ENCODE measurements at places on chromosomes 3 and 15.
A peak's percentile ranks its signal among the peaks of the same experiment; 100 is the strongest.

GRCh38 chr3:170154084-170154483 is 27.4 kb downstream of the PHC3 start:
- DNase-seq: no peak

DNA sequence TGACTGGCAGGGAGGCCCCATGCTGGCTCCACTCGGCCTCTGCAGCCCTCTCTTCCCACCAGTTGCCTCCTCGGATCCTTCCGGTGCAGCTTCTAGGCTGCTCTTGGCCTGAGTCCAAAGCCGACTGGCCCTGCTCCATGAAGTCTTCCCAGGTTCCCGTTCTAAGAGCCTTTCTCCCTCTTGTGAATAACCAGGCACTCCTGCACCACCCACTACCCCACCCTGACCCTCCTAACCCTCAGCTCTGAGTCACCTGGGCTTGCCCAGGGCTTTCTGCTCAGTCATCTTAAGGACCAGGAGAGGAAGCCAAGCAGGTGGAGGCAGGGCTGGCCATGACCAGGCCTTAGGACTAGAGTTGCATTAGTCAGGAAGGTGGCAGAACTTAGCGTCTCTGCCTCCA is 28.1 kb upstream of the CNBP start:
- no peak for DNase-seq

DNA sequence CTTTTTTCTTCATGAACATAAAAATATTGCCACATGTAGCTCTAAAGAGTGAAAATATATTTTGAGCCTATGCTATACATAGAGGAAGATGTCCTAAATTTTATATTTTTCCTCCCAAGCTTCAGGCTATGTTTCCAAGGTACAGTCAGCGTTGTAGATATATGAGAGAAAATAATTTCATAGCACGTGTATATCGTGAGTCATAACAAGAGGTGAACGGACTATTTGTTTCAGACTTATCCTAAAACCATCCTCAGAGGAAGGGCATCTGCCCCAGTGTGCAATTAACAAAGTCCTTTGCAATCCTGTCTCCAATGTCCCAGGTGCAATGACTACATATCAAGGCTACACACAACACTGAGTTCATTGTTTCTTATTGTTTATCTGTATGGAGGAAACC is 177.3 kb upstream of the ARRDC4 start:
- DNase-seq: no peak

DNA sequence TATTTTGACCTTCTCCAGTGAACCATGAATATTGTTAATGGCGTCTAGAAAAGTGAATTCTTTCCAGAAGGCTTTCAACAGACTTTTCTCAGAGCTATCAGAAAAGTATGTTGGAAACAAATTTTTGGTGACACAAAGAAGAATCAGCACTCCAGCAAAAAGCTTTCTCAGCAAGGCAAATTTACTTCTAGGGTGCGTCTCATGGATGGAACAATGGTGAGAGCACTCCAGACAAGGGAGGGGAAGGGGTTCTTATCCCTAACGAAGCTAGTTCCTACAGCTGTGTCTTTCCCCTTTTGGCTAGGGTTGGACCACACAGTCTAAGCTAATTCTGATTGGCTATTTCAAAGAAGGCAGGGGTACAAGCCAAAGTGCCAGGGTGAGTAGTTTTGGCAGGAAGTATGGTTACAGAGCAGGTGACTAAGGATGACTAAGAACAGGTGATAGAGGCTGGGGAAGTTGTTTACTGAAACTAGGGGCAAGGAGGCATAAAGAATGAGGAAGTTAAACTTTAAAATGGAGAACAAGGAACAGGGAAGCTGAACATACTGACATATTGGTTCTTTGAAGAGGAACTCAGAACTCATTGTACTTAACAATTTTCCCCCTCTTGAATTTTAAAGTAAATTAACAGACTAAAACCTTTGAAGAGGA is 959.8 kb downstream of the NAALADL2 start:
- no peak for DNase-seq

- no peak for DNase-seq
Observed at GRCh38 chr15:23570486-23570885, 5.0 kb downstream of the MKRN3 start.

DNA sequence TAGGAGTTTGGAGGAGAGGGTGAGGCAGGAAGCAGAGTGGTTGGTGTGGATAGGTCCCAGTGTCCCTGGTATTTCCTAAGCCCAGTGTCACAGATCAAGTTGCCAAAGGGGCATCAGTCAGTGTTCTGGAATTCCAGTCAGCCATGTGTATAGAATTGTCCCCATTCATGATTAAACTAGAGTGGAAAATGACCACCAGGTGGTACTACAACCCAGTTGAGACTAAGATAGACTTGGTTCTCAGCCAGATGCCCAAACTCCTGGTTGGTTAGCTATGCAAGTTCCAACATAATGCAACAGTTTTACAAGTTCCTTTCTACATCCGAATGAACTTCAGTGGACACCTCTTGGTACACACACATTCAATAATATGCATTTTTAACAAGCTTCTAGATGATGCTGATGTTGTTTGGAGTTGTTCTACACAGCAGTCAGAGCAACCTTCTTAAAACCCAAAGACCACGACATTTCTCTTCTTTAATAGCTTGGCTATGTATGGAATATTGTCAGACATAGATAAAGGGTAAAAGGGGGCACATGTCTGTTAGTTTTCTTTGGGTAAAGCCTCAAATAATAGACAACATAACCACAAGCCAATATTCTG is 8.4 kb upstream of the ATR start:
- DNase-seq: no peak

- no peak for DNase-seq
Observed at GRCh38 chr15:93694033-93694432, 537.3 kb upstream of the MCTP2 start.

- DNase-seq: no peak
Observed at GRCh38 chr3:127702151-127702578, 29.4 kb downstream of the ABTB1 start.

GRCh38 chr3:12471241-12471640 is 13.0 kb upstream of the TSEN2 start:
- DNase-seq: peak; percentile 32

DNA sequence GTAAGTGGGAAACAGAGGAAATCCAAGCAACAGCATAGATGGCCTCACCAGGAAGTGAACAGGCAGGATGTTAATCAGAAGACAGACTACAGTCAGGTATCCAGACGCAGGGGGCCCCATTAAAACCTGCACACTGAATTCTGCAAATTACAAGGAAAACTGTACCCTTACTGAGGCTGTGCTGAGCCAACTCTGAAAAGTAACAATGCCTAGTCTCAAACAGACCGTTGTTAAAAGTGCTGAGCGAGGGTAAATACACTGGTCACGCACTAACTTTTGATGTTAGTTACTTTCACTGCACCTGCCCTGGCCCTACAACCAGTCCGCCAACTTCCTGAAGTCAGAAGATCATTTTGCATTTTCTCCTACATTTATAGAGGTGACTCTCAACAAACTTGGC is 1.0 kb downstream of the TAMM41 start:
- DNase-seq: no peak

GRCh38 chr3:58341376-58341775 is 8.7 kb downstream of the PXK start:
- no peak for DNase-seq

Data from stimulated activated CD4-positive, alpha-beta T cell treated with anti-CD3 and anti-CD28 coated beads, TNF-alpha, amount 100 ng/mL, for 1 hour (primary cell).